ENCODE measurements at places on chromosomes 2 and 18.

DNA sequence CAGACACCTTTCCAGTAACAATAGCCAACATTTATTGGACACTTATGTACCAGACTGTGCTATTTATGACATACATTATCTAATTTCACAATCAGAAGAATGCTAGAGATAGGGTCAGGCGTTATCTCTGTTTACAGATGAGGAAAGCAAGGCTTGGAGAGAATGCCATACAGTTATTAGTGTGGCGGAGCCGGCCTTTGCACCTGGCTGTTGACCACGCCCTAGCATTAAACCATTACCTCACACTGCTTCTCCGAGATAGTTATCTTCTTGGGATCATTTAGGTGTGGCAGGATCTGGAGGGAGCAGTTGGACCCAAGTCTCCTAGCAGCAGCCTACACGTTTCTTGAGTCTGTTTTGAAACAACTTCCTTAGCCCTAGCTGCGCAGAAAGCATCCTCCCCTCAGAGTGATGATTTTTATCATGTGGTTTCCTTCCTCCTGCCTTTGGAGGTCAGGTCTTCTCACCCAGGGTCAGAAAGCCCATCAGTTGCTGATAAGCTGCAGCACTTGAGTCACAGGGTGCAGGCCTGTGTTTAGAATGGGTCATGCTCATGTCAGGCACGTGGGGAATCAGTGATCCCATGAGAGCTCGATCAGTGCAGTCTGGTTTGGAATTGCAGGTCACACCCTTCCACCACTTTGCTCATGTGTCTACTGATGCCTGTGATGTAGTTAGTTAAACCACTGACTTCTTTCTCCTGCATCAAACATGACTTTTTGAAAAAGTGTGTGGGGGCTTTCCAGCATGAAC is 118.2 kb downstream of the SPTBN1 start:
- peak; percentile 90 for DNase-seq

- no peak for DNase-seq
Observed at GRCh38 chr2:78202986-78203670, 681.0 kb upstream of the LRRTM4 start.

DNA sequence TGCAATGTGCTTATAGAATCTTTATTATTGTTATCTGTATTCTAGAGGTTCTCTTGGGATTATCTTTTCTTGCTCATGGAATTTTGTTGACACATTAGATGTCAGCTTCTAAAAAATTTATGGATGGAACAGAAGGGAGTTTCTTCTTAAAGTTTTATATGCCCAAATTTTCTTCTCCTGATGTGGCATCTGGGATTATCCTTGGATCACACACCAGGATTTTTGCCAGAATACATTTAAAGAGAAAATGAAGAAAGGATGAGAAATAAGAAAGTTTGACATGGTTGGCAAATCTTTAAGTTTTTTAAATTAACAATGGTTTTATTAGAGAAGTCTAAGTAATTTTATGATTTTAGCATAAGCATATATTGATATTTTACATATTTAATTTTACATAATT is 706.7 kb upstream of the TMEFF2 start:
- no peak for DNase-seq

DNA sequence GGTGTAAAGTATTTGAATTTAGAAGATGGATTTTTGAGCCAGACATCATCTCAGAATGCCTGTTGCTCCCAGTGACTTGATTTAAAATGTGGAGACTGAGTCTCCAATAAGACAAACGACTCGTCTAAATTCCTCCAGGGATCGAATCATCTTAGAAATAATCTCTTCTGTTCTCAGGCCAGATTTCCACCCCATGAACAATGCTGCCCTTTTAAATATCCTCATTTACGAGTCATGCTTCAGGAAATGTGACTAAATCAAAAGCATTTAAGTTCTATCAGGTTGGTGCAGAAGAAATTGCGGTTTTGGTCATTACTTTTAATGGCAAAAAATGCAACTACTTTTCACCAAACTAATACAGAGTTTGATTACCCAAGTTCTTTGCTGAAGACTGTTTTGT is 684.6 kb upstream of the SOX11 start:
- DNase-seq: no peak

GRCh38 chr2:26970244-26970927 is at the start of gene MAPRE3:
Gene MAPRE3, plus strand, starts transcription at chr2:26970637. Its CDS starts 51,582 bp downstream, at chr2:27022219.
- peak; percentile 80 for DNase-seq

DNA sequence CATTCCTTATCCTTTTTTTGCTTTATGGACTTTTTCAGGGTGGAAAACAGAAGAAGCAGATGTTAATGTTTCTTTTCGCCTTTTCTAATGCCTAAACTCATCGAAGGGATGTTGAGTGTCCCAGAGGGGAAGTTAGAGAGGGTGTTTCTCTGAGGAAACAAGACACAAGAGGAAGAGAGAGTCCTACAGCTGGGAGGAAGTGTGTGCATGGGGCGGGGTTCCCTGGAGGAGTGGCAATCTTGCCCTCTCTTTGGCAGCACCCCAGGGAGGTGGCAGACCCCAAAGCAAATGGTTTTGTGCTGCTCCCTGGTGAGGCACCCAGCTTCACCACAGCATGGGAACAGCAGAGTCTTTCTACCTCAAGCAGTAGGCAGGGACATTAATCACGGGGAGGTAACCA is 377.6 kb downstream of the RND3 start:
- no peak for DNase-seq

DNA sequence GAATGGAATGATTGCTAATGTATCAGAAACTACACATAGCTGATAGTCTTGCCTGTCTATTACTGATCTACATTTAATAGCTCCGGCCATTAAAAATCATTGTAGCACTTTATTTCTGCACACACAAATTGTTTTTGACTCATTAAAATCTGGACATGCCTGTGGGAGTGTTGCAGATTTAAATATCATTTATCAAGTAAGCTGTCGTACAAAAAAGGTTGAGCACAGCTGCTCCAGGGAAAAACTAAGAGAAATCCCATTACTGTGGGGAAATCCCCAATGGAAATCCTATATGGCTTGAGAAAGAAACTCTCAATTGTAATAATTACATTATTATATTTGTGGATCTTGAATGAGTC is 99.6 kb upstream of the CERS6 start:
- no peak for DNase-seq

- peak; percentile 59 for DNase-seq
Observed at GRCh38 chr2:171260471-171261424, 100.1 kb upstream of the TLK1 start.

- no peak for DNase-seq
Observed at GRCh38 chr2:59884166-59884565, 669.3 kb downstream of the BCL11A start.

DNA sequence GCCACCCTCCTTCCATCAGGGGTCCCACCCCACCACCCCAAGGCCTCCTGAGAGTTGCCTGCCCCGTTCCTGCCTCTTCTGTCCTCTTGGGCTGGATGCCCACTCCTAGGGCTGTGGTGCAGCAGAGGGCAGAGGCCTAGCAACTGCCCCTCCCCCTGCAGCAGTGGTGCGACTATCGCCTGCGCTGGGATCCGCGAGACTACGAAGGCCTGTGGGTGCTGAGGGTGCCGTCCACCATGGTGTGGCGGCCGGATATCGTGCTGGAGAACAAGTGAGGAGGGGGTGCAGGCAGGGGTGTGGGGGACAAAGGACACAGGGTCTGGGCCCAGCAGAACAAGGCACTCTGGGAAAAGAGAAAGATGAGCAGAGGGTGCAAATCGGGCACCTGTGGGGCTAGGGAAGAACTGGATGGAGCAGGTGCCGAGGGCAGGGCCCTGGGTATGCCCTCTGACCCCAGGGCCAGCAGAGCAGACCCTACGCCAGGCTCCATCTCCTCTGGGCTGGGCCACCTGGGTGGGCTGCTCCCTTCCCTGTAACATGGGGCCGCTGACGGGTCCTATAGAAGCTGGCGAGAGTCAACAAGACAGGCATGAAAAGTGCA is 1.0 kb downstream of the CHRNG start:
- DNase-seq: no peak

DNA sequence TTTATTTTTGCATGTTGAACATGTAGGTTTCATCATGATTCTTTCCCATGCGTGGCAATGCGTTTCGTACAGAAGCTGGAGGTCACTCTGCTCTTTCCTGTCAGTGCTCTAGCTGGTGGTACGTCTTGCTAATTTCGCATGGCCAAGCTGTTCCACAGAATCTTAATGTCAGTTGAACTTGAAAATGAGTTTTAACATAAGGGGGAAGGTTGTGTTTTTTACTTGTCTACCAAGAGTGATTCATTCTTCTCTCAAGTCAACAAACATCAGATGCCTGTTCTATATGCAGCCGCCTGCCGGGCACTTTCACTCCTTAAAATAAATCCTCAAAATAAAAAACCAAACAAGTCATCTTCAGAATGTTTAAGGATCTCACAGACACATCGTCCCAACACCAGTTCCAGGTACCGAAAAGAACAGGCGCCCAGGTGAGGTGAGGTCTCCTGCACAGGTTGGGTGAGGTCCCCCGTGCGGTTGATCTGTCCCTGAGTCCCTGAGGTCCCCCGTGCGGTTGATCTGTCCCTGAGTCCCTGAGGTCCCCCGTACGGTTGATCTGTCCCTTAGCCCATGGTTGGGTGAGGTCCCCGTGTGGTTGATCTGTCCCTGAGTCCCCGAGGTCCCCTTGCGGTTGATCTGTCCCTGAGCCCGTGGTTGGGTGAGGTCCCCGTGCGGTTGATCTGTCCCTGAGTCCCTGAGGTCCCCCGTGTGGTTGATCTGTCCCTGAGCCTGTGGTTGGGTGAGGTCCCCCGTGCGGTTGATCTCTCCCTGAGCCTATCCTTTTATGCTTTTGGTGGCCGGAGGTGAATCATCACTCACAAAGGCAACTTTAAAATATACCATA is 57.0 kb upstream of the KCNG2 start:
- no peak for DNase-seq

DNA sequence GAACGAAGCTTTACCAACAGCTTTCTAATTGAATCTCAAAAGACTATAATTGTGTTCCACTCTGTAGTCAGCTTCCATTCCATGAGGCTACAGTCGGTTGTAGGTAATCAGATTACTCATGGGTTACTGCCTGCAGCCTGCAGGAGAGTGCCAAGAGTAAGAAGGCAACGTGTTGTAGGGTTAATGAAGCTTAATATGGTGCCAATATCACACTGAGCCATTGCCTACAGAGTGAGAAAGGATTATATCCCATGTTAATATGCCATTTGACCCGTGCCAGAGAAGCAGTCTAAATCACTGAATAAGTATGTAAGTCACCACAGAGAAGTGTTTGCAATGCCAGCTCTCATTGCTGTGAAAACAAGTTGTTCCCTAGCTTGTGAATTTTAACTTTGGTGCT is 734.5 kb upstream of the ACVR2A start:
- no peak for DNase-seq

GRCh38 chr2:218296200-218296599 is 3.9 kb upstream of the TMBIM1 start:
- no peak for DNase-seq

DNA sequence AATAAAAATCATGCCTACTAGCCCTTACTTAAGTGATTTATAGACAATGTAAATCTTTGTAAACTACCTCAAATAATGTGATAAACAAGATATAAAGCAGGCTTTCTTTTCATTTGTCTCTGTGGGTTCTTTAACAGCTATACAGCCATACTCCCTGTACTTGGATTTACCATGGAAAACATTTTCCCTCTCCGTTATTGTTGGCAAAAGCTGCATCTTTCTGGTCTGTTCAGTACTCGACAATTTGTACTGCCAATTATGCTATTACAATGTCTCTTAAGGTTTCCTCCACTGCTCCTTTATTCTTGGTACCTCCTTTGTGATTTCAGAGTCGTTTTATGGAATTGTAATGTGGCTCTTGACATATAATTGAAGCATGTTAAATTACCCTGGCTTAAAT is 426.3 kb upstream of the PKDCC start:
- no peak for DNase-seq

- no peak for DNase-seq
Observed at GRCh38 chr18:13394801-13395200, 176.2 kb downstream of the LDLRAD4 start.

DNA sequence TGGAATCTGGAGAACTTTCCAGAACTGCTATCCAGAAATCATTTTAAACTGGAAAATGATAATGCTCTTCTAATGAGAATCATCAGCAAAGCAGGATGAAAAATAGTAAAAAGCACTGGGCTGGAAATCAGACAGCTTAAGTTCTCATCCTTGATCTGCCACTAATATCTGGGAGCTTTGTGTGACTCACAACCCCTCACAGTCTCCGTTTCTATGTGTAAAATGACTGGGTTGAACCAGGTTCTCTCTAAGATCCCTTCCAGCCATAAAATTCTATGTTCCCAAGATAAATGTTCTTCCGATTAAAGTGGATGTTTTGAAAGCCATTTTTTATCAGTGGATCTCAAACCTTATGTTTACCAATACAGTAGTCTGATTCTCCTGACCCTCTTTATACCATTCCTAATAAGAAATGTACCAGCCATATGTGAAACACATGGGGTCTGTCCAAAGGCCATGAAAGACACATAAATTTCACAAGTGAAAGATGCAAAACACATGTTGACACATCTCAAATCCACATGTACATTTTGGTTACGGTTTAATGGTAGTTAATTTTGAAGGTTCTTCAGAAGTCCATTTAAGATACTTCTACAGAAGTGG is 188.8 kb downstream of the EN1 start:
- DNase-seq: no peak

- DNase-seq: no peak
Observed at GRCh38 chr2:67792681-67793091, 270.1 kb downstream of the C1D start.
